COLO829 (cell line): ENCODE measurements at places on chromosomes 1 and 21.

GRCh38 chr1:93219443-93219842, 38.9 kb downstream of the CCDC18 start:
- DNase-seq: no peak

DNA sequence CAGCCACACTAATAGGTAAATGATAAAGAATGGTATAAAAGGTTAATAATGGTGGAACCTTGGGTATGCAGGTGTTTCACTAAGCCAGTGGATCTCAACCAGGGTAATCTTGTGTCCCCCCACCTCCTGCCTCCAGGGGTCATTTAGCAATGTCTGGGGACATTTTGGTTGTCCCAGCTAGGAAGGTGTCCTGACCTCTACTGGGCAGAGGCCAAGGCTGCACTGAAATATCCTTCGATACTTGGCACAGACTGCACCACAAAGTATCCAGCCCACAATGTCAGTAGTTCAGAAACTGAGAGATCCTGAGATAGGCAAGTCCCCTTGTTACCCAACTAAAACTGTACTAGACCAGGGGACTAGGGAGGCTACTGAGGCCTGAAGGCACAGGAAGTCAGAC, 113.6 kb upstream of the TIAM1 start:
- DNase-seq: no peak

DNA sequence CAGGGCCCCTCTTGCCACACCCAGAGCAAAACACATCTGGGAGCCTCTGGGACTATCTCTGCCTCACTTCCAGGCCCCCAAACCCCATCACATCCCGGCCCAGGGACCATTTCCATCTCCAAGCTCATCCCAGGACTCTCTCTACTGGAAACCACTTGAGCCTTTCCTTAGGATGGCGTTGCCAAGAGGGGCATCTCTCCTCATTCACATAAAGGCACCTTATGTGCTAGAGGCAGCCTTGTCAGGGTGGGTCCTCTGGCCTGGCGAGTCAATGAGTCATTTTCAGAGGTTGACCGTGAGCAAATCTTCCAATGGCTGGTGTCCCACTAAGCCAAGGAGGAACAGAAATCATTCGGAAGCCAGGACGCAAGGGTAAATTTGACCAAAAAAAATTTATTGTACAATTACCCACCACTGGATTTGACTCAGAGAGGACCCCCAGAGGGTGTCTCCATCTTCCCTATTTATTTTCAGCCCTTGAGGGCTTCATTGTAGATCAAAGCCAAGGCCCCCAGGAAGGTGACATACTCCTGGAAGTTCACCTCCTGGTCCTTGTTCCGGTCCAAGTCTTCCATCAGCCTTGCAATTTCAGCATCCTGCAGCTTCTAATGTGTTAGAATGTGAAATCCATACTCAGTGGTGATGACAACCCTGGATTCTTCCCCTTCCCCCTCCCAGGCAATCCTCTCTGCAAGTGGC, 1.4 kb downstream of the S100A6 start:
- DNase-seq: no peak

DNA sequence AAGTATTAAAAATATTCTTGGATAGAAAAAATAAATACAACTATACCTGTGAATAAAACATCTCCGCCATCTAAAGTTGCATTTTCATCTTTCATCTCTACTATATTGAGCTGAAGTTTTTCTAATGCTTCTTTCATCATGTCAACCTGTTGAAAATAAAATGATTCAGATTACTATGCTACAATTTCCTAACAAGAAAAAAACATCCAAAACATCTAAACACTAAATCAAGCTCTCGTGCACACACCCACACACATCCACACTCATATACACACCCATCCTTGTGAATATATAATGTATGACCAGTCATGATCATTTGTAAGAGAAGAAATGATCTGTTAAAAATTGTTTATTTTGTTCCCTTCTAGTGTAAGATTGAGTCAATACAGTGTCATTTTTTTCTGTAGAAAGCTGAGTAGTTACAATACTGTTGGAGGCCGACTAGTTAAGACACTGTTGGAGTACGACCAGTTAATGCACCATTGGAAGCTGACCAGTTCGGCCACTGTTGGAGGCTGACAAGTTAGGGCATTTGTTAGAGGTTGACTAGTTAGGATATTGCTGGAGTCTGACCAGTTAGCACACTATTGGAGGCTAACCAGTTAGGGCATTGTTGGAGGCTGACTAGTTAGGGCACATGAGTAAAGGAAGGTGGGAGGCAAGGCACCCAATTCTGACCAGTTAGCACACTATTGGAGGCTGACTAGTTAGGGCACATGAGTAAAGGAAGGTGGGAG, 82.4 kb upstream of the BCL10 start:
- DNase-seq: no peak

- DNase-seq: no peak
These were observed 405.6 kb downstream of the PTPRU start for GRCh38 chr1:29641921-29642320.

DNA sequence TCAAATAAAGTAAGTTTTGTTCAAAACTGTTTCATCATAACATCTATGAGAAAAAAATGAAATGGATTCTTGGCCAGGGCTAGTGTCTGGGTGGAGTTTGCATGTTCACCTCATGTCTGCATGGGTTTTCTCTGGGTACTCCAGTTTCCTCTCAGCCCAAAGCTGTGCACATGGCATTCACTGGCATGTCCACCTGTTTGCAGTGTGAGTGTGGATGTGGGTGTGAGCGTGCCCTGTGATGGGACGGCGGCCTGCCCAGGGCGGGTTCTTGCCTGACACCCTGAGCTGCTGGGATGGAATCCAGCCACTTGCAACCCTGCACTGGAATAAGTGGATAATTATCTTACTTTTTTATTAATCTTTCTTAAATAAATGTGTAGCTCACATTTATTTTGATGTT, 185.5 kb downstream of the RYR2 start:
- DNase-seq: no peak

DNA sequence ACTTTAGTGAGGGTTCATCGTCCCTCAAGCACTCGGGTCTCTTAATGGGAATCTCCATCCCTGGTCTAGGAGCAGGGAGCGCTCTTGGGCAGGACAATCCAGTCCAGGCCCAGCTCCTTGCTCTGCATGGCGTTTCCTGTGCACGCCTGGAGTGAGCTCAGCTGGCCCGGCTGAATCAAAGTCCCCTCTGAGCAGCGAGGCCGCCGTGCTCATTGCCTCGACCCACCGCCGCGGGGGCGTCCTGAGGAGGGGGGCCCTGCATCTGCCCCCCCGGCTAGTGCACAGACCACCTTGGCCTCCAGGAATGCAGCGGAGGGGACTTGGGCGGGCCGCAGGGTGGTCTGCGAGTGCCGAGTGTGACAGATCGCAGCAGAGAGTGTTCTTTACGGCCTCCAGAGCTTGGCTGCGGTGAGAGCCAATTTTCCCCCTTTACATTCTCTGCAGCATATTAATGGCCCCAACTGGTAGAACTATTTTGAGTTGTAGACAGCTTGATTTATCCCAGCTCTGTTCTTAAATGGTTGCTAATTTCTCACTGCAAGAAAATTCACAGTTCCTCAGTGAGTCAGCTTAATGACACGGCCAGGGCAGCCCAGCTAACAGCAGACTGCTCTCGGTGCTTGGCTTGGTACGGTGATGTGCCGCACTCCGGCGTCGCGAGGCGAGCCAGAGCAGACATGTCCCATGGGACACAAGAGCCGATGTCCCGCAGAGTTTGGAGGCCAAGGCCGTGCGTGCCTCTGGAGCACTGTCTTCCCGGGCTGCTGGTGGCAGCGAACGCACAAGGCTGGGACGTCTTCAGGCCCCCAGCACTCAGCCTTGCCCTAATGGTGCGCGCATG, 39.8 kb downstream of the SNAP47 start:
- DNase-seq: no peak

DNA sequence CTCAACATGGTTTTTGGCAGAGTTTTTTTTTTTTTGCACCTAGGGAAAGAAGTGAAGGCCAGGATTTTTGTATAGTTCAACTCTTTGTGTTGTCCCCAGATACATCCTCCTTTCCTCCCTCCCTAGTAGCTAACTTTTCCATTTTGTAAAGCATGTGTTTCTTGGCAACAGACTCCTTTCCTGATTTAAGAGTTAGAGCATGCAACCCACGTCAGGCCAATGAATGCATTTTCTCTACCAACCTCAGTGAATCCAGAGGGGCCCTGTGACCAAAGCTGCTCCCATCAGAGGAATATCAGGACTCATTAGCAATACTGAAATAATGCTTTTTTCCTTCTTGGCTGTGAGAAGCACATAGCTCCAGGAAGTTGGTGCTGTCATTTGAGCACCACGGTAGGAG, 287.2 kb downstream of the LMO4 start:
- DNase-seq: no peak

- no peak for DNase-seq
These were observed 81.7 kb upstream of the ATP1B1 start for GRCh38 chr1:169024800-169025271.

GRCh38 chr1:55355549-55355948, 140.4 kb upstream of the USP24 start:
- no peak for DNase-seq

GRCh38 chr1:232020352-232020751, 393.8 kb downstream of the DISC1 start:
- no peak for DNase-seq

DNA sequence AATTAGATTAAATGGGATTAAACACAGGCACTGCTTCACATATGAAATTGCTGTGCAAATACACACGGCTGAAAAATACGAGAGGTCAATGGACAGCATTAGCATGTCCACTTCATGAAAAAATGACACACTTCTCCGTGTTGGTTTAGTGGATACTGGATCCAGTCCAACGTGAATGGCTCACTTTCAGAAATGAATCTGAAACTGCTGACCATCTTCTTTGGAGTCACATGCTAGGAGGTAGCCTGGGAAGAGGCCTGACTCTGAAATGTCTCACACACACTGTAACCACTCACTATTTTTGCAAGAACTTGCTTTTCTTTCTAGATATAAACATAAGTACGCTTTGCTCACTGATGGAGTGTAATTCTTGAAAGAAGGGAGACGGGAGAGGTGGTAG, 127.3 kb downstream of the HLCS start:
- no peak for DNase-seq

DNA sequence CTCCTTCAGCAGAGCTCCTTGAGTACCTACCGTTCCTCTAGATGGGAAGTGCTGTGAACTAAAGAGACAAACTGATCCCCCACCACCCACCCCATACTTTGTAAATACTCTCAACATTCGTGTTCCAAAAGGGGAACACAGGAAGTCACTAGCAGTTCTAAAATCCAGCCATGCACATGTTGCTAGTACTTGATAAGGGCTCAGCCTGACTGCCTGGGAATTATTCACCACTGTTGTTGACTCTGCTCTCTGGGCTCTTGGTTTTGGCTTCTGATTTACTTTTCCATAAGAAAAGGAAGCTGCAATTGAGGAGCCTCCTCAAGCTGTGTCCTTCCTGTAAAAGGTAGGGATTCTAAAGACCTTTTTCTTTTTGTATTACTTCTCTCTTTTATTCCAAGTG, 67.5 kb downstream of the IVNS1ABP start:
- DNase-seq: no peak

- no peak for DNase-seq
These were observed 147.3 kb downstream of the HS2ST1 start for GRCh38 chr1:87061742-87062156.

DNA sequence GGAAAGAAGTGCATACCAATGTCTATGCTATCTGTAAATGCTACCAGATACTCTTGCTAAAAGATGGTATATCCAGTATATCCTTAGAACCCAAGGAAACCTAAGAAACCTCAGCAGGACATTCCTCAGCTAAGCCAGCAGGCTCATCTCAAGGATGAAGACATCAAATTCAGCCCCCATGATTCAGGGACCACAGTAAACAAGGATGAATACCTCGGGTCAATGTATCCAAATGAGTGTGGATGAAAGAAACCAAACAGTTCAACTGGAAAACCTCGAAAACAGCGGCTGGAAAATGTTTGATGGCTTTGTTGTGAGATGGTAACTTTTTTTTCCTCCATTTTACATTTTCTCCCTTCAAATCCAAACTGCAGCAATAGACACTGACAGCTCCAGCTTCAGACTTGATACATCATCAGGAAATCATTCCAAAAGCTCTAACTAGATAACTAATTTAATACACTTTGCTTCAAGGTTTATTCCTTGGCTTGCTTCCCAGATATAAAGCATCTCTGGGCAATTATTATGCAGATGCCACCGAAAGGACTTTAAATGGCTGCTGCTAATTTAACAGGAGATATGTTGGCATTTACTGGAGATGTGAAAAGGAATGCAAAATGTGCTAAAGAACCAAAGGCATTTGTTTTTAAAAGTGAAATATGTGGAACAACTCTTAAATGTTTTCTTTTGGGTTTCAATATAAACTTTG, 73.6 kb downstream of the SMYD2 start:
- no peak for DNase-seq

GRCh38 chr1:188958461-188959115, 1519.1 kb downstream of the BRINP3 start:
- DNase-seq: no peak

GRCh38 chr1:94596260-94596659, 54.7 kb upstream of the F3 start:
- DNase-seq: no peak

GRCh38 chr1:14881775-14882672, 271.5 kb upstream of the TMEM51 start:
- DNase-seq: no peak

- DNase-seq: no peak
These were observed 9.7 kb downstream of the OR2T11 start for GRCh38 chr1:248625166-248625565.

- DNase-seq: no peak
These were observed 83.4 kb downstream of the SMYD2 start for GRCh38 chr1:214364386-214364785.

DNA sequence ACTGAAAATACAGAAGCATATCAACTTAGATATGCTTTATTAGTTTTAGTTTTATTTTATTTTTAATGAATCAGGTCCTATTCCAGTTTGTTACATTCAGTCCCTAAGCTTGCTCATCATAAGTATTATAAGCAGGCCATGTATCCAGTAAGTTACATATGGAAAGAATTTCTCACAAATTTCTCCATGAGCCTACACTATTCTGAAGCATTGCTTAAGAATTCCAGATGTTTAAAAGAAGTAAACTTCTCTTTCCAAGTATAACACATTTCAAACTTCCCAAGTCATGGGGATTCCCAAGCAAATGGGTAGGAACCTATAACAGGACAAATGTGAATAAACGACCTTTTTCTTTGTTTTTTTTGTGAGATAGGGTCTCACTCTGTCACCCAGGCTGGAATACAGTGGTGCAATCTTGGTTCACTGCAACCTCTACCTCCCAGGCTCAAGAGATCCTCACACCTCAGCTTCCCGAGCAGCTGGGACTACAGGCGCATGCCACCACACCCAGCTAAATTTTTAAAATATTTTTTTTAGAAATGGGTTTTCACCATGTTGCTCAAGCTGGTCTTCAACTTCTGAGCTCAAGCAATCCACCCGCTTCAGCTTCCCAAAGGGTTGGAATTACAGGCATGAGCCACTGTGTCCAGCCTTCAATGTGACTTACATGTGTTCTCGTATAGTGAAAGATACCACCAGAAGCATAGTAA, 39.0 kb downstream of the ST7L start:
- no peak for DNase-seq

- no peak for DNase-seq
These were observed 25.9 kb downstream of the PCNX2 start for GRCh38 chr1:233269656-233270055.

DNA sequence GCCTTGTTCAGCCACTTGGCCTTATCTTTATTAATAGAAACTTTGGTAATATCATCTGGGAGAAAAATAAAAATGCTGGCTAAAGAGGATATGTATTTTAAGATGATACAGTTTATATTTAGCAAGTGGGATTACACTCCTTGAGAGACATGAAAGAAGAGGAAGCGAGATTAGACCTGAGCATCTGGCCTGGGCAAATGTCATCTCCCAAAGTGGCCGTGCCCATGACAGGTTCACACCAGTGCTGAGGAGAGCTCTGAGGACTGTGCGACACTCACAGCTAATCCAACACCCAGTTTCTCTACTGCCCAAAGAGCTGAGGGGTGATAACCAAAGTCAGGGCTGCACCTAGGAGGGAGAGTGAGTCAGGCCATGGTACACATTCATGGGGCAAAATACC, 121.7 kb upstream of the DUSP10 start:
- no peak for DNase-seq
